ENCODE measurements at places on chromosomes 12 and 14.

GRCh38 chr14:91352728-91353692 is 64.6 kb downstream of the CCDC88C start:
- H3K27me3 ChIP-seq = no peaks in the 10 kb centered on the region
- H3K4me1 ChIP-seq = peaks cover 88% of the 10 kb centered on the region
- peaks cover 14% of the 10 kb centered on the region for H3K36me3 ChIP-seq
- no peak for DNase-seq
- no peak overlapping the region for H3K4me3 ChIP-seq

DNA sequence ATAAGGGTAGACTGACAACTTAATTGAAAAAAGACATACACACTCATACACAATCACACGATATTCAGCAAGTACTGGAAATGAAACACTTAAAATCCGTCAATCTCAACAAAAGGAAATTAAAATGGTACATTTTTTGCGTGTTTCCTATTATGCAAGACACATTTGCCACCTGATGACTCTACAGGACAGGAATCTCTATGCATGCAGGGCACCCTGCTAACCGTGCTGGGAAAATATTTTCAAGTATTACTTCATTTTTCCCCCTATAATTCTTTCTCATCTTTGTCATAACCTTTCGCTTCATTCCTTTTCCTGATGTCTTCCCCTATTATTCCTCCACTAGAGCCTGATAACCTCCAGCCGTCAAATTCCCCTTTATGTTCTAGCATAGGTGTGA is 150.2 kb downstream of the TMEM132D start:
- H3K27me3 ChIP-seq = no peaks in the 10 kb centered on the region
- no peak overlapping the region for H3K27ac ChIP-seq
- no peaks in the 10 kb centered on the region for H3K36me3 ChIP-seq
- no peak for DNase-seq
- no peak overlapping the region for H3K4me3 ChIP-seq

DNA sequence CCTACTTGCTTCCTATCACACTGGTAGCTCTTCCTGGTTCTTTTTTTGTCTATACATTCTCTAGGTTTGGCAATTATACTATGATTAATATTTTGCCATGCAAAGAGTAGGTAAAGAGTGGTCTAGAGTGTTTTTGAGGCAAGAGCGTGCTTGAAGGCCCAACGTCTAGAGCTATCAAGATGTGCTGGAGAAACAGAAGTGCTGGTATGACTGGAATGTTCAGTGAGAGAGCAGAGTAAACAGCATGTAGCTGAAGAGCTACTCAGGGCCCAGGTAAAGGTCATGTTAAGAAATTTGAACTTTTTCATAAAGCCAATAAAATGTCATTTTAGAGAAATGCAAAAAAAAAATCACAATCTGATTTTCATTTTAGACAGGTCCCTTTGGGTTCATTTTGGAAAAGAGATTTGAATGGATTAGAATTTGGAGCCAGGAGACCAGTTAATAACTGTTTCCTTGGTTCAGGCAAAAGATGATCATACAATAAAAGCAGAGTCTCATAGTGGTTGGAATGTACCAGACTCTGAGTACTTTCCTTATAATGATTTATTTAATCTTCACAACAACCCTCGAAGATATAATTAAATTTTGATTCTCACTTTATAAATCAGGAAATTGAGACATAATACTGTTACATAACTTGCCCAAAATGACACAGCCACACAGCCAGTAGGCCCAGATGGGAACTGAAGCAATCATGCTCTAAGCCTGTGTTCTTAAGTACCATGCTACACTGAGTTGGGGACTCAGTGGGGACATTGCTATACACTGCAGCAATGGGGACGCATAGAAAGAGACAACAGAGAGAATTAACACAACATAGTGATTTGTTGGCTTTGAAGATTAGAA is 350.1 kb downstream of the NELL2 start:
- no peak for DNase-seq
- H3K4me3 ChIP-seq = no peak overlapping the region
- no peak overlapping the region for H3K27ac ChIP-seq
- no peaks in the 10 kb centered on the region for H3K36me3 ChIP-seq
- no peaks in the 10 kb centered on the region for H3K27me3 ChIP-seq

DNA sequence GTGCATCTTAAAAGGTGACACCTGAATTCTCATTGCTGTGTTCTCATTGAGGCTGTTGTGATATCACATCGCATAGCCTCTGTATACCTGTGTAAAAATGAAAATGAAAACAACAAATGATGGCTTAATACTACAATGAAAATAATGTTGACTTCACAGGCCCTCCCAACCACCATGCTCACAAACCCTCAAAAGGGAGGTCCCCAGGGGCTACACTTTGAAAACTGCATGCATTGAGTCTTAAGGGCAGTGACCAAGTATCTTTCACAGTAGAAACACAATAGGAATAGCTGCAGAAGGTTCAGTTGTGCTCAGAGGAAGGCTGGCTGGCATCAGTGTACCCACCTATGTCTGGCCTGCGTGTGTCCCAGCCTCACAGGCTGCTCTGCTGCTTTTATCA is 27.6 kb upstream of the KCNK13 start:
- no peak for DNase-seq
- H3K27me3 ChIP-seq = no peaks in the 10 kb centered on the region
- no peak overlapping the region for H3K27ac ChIP-seq
- H3K4me1 ChIP-seq = no peaks in the 10 kb centered on the region
- no peak overlapping the region for H3K4me3 ChIP-seq

DNA sequence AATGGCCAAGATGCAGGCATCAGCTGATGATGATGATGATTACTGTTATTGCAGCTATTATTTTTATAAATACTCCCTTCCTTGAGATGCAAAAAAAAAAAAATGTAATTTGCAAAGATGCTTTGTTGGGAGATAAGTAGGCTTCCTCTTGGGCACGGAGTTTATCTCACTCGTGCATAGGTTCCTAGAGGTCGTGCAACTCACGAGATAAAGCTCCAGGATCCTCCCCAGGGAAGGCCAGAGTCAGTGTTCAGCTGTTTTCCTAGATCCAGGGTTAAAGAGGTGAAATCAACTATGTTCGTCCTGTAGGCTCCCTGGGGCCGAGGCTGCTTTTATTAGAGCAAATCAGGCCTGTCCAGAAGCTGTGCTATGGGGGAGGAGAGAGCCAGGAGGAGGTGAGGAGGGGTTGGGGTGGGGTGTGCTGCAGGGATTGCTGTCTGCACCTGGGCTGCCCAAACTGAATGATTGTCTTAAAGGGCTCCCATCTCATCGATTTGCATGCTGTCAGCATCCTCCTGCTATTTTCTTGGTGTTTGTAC is 270.3 kb downstream of the NRXN3 start:
- H3K36me3 ChIP-seq = no peaks in the 10 kb centered on the region
- no peak overlapping the region for H3K27ac ChIP-seq
- H3K4me3 ChIP-seq = no peak overlapping the region
- no peaks in the 10 kb centered on the region for H3K27me3 ChIP-seq

DNA sequence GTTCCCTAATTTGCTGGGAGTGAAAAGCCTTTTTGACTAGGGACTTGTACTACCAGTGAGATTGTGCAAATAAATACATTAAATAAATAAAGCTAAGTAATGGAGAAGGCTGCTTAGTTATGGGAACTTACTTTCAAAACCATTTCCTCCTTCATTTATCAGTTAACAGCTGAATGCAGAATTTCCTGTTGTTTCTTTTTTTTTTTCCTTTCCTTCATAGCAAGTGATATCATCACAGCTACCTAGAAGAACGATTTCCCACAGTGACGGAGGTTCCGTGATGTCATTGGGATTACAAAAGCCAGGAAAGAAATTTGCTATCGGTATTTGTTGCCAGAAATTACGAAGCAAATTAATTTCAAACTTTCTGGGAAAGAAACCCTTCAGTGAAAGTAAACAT is 42.1 kb upstream of the SOCS2 start:
- DNase-seq = no peak
- H3K27ac ChIP-seq = no peak overlapping the region
- no peak overlapping the region for H3K4me3 ChIP-seq
- no peaks in the 10 kb centered on the region for H3K36me3 ChIP-seq

- DNase-seq = no peak
- H3K36me3 ChIP-seq = peaks cover 43% of the 10 kb centered on the region
- H3K27ac ChIP-seq = peak overlapping the region; percentile 73
- peaks cover 57% of the 10 kb centered on the region for H3K4me1 ChIP-seq
- H3K27me3 ChIP-seq = no peaks in the 10 kb centered on the region
Measured at GRCh38 chr14:73717266-73717665, 3.1 kb upstream of the PNMA1 start.

DNA sequence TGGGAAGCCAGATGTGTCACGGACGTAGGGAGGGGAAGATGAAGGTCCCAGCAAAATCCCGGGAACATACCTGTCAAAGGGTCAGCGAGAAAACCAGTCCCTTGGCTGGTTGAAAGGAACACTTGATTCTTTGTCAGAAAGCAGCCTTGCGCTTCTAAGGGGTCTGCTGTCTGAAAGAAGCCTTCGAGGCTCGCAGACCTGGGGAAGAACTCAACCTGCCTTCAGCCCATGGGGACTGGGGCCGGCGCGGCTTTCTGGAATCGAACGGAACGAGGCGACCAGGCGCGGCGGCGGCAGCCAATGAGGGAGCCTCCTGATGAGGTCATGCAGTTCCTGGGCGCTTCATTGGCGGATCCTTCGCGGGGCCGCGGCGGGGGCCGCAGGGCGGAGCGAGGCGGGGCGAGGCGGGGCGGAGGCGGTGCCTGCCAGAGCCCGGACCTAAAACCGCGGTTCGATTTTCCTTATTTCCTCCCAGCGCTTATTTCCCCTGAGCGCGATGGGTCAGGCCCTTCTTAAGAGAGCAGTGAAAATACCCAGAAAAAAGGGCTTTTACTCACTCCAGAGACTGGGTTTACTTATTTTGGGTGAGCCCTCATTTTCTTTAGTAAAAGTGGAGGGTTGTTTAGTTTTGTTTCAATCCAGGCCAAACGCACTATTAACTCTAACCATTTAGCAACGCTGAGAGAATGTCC is 11.8 kb upstream of the TTC7B start:
- H3K36me3 ChIP-seq = no peaks in the 10 kb centered on the region
- H3K27me3 ChIP-seq = no peaks in the 10 kb centered on the region
- peak; percentile 44 for DNase-seq
- peak overlapping the region; percentile 59 for H3K27ac ChIP-seq
- H3K4me3 ChIP-seq = peak overlapping the region; percentile 44

DNA sequence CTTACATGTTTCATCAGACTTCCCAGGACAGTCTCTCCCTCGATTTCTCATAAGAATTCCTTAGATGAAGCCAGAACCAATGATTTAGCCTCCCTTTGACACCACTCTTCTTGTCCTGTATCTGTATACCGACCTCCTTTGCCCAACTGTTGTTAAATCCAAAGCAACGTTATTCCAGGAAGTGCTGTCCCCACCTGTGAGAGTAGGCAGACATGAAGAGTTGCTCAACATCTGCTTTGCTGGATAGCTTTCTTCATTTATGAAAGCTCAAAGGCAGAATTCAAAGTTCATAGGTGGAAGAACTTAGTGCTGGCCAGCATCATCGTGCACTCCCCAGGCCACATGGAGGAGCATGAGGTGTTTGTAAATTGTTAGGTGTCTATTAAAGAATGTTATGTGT is 55.6 kb downstream of the GTF2A1 start:
- peaks cover 3% of the 10 kb centered on the region for H3K4me1 ChIP-seq
- H3K27me3 ChIP-seq = no peaks in the 10 kb centered on the region
- no peaks in the 10 kb centered on the region for H3K36me3 ChIP-seq
- no peak for DNase-seq
- H3K4me3 ChIP-seq = no peak overlapping the region
- no peak overlapping the region for H3K27ac ChIP-seq

GRCh38 chr14:71290301-71290700 is 383.0 kb downstream of the PCNX1 start:
- H3K27me3 ChIP-seq = no peaks in the 10 kb centered on the region
- no peak overlapping the region for H3K4me3 ChIP-seq
- no peaks in the 10 kb centered on the region for H3K36me3 ChIP-seq
- DNase-seq = no peak

- H3K36me3 ChIP-seq = no peaks in the 10 kb centered on the region
- DNase-seq = no peak
- no peaks in the 10 kb centered on the region for H3K27me3 ChIP-seq
- H3K27ac ChIP-seq = peak overlapping the region; percentile 99
Measured at GRCh38 chr14:74019408-74020137, 424 bp downstream of the BBOF1 start.

DNA sequence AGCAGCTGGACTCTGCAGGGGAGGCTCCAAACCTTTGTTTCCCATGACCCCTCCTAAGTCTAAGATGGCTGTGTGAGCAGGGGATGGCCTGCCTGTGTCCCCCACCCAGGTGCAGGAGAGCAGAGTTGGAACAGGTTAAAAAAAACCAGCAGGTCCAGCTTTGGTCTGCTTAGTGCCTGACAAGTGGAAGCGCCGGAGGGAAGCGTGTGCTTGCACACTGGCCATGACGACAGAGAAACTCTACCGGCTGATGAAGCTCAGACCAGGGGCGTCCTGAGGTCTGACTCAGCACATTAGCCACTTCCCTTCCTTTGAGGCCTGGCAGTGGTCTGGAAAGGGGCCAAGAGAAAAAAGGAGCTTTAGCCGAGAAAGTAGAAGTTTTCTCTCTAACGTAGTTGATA is 280.1 kb downstream of the VRK1 start:
- H3K36me3 ChIP-seq = no peaks in the 10 kb centered on the region
- H3K27me3 ChIP-seq = no peaks in the 10 kb centered on the region
- no peak overlapping the region for H3K4me3 ChIP-seq
- H3K4me1 ChIP-seq = no peaks in the 10 kb centered on the region
- no peak overlapping the region for H3K27ac ChIP-seq

- H3K36me3 ChIP-seq = no peaks in the 10 kb centered on the region
- no peak overlapping the region for H3K27ac ChIP-seq
- H3K4me3 ChIP-seq = no peak overlapping the region
Measured at GRCh38 chr14:105742531-105742848, 216.1 kb downstream of the TMEM121 start.

- no peaks in the 10 kb centered on the region for H3K36me3 ChIP-seq
- peak overlapping the region; percentile 87 for H3K27ac ChIP-seq
- H3K4me3 ChIP-seq = no peak overlapping the region
- DNase-seq = no peak
- H3K27me3 ChIP-seq = no peaks in the 10 kb centered on the region
Measured at GRCh38 chr14:68703093-68703492, 89.8 kb downstream of the ZFP36L1 start.

DNA sequence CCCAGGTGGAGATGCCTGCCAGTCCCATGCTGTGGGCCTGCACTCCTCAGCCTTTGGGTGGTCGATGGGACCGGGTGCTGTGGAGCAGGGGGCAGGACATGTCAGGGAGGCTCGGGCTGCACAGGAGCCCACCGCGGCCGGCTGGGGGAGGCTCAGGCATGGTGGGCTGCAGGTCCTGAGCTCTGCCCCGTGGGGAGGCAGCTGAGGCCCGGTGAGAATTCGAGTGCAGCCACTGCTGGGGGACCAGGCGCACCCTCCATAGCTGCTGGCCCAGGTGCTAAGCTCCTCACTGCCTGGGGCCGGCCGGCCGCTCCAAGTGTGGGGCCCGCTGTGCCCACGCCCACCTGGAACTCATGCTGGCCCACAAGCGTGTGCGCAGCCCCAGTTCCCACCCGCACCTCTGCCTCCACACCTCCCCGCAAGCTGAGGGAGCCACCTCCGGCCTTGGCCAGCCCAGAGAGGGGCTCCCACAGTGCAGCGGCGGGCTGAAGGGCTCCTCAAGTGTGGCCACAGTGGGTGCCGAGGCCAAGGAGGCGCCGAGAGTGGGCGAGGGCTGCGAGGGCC is 49.6 kb downstream of the DACT1 start:
- no peak overlapping the region for H3K27ac ChIP-seq
- H3K4me3 ChIP-seq = no peak overlapping the region
- DNase-seq = no peak

GRCh38 chr12:57404966-57405640 is 25.7 kb downstream of the R3HDM2 start:
- H3K27me3 ChIP-seq = no peaks in the 10 kb centered on the region
- H3K4me1 ChIP-seq = no peaks in the 10 kb centered on the region
- H3K27ac ChIP-seq = no peak overlapping the region

Data from esophagus squamous epithelium (tissue), 5 donors.